ENCODE measurements at places on chromosomes 6 and 20.

- no peak for DNase-seq
These were observed 96.6 kb downstream of the TMEM242 start for GRCh38 chr6:157226761-157227160.

- DNase-seq = no peak
These were observed 607.3 kb upstream of the CITED2 start for GRCh38 chr6:139981768-139982181.

DNA sequence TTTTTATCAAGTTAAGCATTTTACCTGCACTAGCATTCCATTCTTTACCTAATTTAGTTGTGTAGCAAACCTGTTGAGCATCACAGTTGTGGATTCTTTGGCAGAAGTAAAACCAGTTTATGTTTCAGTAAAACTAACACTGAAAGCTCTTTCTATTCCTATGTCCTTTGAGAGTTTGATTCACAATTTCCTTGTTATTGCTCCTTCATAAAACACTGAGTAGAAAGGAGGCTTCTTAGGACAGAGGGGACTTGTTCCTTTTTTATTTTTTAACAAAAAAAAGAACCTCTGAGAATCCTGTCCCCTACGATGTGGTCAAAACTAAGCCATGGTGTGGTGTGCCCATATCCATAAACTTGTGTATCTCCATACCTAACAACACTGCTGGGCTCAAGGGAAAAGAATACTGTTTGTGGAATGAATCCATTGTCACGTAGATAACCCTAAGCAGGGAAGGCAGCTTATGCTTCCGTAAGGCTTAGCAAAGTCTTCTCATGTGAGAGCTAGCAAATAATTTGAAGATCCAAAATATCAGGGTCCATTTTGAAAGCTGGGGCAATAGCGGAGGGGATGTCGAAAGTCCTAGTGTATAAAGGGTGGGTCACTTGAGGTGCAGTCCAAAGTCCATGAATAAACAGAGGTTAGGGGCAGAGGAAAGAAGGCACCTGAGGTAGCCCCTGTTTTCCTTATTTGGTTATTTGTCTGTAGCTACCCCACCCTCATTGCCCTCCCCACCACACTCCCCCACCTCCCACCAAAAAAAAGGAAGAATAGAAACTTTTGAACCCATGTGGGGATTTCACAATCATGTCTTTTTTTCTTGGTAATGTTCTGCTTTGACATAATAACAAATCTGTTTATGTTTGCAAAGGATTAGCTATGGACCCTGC is 71.0 kb downstream of the PLAGL1 start:
- DNase-seq = no peak

- no peak for DNase-seq
These were observed 7.4 kb downstream of the OCSTAMP start for GRCh38 chr20:46543033-46543432.

DNA sequence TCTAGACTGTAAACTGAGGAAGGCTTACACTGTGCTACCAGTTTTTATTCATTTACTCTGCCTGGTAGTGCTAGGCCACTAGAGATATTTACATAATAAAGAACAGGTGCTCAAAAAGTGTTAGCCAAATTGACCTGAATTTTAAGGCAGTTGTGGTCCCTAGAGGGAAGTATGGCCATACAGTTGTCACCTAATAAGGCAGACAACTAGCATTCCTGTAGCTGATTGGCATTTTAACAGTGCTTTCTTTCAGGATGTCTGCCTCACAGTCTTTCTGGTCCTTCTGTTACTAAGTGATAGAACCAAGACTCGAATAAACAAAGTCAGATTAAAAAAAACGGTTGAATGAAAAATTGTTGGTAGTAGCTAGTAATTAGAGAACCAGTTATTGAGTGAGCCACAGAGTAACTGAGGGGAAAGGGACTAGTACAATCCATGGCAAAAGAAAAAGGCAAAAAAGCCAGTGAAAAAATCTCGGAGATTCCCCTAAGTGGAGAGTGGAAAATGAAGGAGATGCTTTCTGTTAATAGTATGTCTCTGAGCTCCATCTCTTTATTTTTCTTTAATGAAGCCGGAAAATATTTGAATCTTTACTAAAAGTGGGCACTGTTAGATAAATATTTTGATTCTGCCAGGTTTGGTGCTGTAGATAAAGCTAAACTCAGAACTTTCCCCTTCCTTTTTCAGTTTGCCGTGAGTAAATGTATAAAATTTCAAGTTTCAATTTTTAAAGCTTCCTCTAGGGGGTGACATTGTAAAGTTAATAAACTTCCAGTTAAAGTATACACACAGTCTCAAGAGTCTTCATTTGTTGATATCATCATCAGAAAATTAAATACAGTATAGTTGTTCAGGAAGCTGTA is 9.1 kb downstream of the VTA1 start:
- no peak for DNase-seq

DNA sequence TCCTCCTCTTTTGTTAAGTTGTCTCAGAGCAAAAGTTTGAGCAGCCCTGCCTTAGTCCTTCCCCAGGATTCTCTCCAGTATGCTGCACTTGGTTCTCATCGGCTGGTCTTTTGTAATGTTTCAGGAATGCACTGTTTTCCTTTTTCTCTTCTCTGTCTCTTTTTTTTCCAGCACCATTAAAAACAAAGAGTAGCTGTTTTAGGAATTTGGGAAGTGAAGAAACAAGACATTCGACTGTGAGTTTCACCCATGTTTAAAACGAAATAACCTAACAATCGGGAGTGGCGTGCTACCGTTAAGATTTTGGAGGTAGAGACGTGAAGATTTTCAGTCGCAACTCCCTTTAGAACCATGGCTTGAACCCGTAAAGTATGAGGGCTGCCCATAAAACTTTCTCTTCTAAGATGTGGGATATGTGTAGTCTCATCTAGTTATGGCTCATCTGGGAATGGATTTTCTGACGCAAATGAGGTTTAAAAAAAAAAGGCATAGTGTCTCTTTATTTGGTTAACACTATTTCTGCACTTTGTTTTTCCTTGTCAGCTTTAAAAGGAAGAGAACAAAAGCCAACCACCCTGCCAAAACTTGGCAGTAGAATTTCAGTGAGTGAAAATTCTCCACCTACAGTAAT is 35.9 kb upstream of the RAB23 start:
- DNase-seq = no peak

DNA sequence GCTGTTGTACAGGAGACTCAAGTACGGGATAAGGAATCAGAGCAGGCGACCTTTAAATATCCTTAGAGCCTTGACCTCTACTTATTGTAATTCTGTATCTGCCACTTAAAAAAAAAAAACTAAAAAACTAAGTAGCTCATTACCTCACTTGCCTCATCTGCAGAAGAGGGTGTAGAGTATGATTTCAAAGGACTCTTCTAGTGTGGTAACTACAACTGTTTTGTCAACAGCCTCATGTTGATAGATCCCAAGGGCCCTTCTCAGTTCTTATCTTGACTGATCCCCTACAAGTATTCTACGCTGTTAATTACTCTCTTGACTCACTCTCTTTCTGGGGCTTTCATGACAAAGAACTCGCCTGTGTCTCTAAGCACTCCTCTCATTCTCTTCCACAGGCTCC is 16.7 kb upstream of the PDYN start:
- no peak for DNase-seq

DNA sequence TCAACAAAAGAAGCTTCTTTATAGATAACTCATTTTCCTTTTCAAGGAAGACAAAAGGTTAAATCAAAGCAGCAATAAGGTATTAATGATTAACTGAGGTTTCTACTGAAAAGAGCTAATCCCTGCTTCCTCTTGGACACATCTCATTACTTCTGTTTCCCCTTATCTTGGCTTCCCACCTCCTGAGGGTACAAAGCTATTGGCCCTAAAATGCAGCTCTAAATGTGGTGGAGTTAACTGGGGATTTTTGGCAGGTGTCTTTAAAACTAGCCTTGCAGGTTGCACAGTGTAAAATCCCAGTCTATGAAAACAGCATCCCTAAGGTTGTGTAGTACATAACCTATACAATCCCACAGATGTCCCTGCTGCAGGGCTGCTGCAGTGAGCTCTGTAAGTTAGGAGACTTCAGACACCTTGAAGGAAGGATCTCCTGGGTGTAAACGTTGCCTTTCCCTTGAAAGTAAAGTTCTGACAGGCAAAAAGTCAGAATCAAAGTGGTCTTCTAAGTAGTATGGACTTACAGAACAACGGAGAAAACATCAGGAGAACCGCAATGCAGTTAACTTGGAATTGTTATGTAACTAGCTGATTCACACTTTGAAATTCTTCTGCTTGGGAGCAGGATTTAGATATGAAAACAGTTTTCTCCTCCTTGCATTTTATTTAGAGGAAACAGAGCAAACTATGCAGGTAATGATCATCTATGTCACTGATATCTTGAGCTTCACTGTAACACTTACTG is 71.7 kb upstream of the TRAF3IP2 start:
- no peak for DNase-seq

GRCh38 chr6:149846321-149846720 is 17.8 kb downstream of the LRP11 start:
- DNase-seq = no peak

DNA sequence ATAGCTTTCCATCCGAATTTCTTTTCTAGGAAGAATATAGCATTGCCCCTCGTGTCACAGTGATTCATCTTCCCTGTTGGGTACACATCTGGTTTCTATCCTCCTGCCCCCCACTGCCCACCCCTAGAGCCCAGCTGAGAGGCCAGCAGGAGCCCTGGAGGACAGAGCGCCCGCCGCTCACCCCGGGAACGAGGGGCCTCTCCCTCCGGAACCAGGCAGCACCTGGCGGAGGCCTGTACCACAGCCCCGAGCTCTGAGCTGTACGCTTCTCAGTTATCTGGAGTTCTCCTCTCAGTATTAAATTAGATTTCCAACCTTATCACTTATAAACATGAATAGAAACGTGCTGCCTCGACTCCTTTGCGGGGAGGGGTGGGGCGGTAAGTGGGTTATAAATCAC is 6.0 kb downstream of the ANKRD60 start:
- no peak for DNase-seq

All from activated CD4-positive, alpha-beta T cell treated with anti-CD3 and anti-CD28 coated beads for 36 hours (primary cell).